ENCODE measurements at places on chromosomes 3 and 15.

DNA sequence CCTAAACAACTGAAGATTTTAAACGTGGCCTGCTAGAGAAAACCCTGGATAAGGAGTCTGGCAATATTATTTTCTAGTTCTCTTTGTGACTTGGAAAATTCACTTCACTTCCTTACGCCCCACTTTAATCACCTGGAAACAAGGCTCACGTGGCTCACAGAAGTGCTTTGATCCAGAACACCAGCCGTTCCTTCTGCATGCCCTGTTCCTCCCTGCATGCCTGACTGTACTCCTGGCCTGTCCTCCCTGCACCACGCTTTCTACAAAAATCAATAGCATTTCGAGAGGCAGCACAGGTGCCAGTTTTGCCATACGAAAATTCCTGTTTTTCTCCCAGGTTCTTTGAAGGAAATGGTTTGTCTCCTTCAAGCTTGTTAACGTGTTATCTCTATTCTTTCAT is 474.2 kb upstream of the RGMA start:
- no peak for DNase-seq

- DNase-seq: no peak
Observed at GRCh38 chr15:76193934-76194333, 117.3 kb downstream of the ETFA start.

DNA sequence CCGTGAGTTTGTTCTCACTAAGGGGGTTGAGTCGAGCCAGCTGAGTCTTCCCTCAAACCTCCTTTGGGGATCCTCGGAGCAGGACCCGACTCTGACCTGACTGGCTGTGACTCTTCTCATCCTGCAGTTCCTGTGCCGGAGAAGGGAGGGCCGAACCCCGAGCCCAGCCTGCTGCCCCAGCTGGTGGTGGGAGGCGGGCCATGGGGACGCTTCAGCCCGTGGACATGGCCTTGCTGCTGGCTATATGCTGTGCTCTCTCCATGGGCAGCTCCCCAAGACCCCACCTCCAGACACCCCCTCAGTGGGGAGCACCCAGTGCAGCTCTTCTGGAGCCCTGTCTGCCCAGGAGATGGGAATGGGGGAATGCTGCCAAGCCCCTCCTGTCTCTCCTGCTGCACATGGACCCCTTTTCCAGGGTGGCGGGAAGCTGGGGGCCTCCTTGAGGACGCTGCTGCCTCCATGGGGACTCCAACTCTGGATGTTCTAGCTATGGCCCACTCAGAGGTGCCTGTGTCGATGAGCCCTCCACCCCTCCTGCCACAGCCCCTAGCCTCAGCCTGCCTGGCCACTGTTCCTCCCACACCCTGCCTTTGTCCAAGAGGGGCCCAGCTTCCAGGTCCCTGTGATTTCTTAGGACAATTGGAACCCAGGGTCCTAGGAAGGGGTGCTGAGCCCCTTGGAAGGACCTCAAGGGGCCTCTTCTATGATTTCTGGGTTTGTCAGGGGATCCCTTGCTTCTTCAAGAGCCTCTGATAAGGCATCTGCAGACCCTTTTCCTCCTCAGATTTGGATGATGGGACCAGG is 12.8 kb downstream of the C15orf39 start:
- no peak for DNase-seq

- DNase-seq: no peak
Observed at GRCh38 chr3:123324880-123325765, 123.4 kb downstream of the SEC22A start.

DNA sequence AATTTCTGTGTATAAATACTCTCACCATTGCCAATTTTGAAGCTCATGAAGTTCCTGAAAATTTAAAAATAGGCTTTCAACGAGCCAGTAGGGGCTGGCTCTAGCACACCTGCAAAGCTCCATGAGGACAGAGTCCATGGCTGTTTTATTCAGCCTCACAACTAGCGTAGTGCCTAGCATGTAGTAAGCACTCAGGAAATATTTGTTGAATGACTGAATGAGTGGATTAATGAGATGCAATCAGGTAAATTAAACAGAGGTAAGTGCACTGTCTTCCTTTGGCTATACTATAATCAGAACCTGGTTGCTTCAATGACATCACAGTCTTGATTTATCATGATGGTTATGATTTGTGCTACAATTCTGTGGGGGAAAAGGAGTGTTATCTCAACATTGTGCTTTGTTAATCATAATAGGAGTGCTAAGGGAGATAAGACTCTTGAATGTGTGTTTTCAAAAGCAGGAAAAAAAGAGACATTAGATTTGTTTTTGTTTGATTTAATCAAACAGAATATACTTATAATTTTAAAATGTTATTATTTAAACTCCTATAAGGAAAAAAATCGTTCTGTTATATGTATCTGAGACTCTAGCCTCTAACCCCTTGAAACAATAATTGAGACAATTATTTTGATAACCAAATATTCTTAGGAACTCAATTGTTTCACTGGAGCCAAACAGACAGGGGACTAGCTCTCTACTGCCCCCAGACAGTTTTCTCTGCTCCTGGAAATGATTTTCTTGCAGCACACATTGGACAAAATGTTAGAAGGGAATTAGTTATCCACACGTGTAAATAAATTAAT is 171.7 kb upstream of the ATP11B start:
- no peak for DNase-seq

DNA sequence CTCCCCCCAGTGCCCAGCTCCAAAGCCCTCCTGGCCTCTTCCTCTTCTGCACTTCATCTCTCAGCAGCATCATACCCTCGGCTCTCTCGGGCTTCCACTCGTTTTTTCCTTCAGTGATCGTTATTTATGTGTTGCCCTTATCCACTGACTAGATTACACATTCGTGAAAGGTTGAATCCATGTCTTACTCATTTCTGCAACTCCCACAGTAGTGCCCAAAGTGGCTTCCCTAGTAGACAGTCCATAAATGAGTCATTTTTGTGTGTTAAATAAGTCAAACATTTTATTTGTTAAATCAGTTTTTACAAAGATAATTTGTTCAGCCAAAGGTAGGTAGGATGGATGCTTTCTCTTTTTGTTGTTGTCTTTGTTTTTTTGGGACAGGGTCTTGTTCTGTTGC is 87.4 kb downstream of the CRTC3 start:
- no peak for DNase-seq

All from HS-27A (cell line).